Astrocyte of the spinal cord (primary cell): ENCODE measurements at places on chromosomes 1 and 21.

DNA sequence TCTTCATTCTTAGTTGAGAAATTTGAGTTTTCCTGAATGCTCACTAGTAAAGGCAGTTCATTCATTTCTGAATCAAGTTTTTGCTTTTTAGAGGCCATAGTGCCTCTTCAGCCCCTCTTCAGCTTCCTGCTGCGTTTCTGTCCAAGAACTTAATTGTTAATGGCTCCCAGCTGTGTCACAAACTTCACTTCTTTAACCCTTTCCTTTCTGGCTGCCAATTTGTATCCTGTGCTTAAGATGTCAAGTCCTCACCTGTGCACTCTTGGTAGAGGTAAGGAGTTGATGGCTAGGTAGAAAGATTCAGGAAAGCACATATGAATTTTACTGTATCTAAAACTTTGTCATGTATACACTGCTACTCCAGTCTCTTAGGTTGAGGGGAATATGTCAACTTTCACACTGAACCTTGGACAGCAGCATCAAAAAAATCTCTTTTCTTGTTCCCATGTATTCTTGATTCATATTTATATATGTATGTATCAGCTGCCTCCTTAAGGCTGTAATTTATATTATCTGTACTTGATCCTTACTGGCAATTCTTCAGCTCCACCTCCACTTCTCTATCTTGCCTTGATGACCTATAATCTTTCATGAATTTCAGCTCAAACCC is 612.8 kb downstream of the LMO4 start:
- DNase-seq = no peak

- DNase-seq = no peak
Observed at GRCh38 chr1:94060720-94061119, 60.2 kb downstream of the ABCA4 start.

DNA sequence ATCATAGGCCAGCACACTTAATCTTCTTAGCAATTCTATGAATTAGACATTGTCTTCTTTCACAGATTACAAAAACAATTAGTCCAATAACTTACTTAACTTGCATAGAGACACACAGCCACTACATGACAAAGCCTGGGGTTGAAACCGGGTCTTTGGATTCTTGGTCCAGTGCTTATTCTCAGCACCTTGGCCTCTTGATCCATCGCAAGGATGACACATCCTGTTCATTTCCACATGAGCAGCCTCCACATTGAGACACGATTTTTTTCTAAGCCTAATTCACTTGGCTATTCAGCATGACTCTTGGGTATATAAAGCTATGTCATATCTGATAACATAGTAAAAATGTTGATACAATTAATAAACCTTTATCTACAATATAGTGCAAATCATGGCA is 221.0 kb upstream of the FOXD3 start:
- DNase-seq = no peak

DNA sequence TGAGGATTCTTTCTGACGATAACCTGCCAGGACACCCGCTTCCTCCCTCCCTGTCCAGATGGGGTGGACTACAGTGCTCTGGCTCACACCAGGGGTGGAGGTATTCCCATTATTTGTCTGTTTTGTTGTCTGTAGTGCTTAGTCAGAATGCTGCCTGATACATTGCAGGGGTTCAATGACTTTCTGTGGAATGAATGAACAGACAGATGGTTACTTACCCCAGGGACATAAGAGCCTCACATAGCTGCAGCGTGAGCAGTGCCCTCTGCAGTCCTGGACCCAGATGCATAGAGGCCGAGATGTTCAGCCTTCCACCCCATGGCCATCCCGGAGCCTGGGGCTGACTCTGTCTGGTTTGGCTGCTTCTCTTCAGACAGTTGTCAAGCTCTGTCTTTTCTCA is 13.0 kb upstream of the F3 start:
- no peak for DNase-seq

DNA sequence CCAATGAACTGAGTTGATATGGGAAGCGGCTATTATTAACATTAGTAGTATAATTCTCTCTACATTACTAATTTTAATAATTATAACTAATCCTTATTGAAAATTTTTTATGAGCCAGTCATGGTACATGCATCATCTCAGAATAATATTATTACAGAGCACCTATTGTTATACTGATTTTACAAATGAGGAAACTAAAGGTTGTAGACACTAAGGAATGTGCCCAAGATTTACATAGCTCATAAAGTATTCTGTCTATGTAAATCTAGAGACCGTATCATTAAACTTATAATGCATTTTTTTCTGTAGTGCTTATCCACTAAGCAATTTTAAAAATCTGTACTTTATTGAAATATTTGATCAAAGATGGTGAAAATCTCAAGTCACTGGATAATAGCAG is 825.9 kb downstream of the PLA2G4A start:
- DNase-seq = no peak

GRCh38 chr1:8122477-8123407 is 96.6 kb upstream of the ERRFI1 start:
- peak; percentile 63 for DNase-seq

GRCh38 chr1:203381151-203381751 is 30.3 kb upstream of the FMOD start:
- DNase-seq = no peak

DNA sequence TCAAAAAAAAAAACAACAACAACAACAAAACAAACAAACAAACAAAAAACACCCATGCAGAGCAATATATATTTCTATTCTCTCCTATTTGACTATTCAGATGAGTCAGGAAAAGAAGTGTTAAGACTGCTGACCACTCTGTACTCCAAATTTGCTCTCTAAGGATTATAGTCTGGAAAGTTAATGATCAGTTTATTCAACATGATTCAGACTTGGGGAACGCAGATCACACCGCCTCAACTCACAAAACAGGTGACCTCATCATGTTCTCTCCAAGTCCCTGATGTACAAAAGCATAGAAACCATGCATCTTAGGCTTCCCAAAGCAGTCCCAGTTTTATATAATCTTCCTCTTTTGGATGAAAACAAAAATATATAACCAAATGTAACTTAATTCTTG is 51.9 kb upstream of the PRRC2C start:
- DNase-seq = peak; percentile 87

DNA sequence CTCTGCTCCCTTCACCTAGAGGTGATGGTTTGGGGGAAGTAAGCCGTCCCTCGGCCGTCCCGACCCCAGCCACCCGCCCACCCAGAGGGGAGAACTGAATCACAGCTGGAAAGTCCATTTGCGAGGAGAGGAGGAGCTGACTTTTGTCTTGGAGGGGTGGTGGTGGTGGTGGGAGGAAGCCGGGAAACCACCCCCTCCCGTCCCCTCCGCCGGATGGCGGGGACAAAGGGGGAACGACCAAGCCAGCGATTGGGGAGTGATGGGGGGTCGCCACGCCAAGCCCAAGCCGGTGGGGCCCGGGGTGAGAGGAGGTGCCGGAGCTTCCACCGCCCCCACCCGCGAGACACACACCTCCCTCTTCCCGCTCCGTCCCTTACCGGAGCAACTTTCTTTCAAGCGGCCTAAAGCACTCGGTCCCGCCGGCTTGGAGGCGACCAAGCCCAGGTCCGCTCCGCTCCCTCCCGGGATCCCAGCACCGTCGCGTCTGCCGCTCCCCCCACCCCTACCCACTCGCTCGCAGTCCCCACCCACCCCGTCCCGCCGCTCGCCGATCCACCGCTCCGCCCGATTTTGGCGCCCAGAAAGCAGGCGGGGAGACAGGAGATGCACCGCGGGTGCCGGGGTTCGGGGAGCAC is 540 bp downstream of the ARHGEF2 start:
- no peak for DNase-seq

- DNase-seq = no peak
Observed at GRCh38 chr21:41373253-41373652, 11.4 kb downstream of the MX2 start.
